ENCODE measurements at places on chromosomes 7 and 10.

DNA sequence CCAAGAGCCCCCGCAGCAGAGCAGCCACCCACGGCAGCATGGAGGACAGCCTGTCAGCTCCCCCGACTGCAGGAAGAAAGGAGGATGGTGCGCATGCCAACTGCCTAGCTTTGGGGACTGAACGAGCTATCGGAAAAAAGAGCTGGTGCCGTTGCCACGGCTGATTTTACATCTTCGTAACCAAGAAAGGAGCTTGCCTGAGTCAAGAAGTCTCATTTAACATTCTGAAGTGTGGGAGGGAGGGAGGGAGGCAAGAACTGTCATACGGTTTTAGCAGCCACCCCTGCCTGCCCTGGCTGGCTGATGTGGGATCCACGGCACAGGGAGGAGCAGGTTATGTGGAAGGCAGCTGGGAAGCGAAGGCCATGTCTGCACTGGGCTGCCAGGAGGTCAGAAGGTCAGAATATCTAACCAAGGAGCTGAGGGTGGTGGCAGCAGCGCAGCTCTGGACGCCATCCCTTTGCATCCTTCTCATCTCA is 74.7 kb upstream of the CAMK2B start:
- no peak for DNase-seq

DNA sequence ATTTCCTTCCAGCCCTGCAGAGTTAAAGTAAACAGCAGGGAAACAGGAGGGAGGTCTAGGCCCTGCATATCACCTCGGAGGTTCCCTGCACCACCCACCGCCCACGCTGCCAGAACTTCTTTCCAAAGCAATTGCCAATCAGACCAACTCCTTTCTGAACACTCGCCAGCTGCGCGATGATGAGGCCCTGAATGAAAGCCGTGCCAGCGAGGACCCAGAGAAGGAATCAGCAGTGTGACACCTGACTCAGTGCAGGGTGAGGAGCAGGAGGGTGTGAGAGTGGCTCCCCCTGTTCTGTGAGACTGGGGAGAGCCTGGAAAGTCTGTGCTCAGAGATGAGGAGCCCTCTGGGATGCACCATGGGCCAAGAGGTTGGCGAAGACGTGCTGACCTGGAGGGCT is 3.3 kb upstream of the TCERG1L start:
- no peak for DNase-seq

- DNase-seq: no peak
Observed at GRCh38 chr7:92611735-92612134, 21.5 kb upstream of the FAM133B start.

DNA sequence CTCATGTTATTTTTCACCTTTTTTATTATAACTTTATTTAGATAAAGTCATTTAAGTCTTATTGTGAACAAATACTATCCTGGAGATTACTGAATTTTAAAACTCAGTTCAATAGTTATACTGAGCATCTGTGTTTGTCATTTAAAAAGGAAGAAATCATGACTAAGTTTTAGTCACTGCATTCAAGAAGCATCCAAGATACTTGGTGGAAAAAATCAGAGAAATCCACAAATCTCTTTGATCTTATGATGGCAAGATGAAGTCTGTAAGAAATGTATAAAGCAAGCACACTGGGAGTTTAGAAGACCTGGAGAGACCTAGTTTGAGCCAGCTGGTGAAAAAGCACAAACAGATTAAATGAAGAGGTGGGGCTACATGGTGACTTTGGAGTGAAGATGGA is 529.8 kb upstream of the IGFBP3 start:
- DNase-seq: no peak

DNA sequence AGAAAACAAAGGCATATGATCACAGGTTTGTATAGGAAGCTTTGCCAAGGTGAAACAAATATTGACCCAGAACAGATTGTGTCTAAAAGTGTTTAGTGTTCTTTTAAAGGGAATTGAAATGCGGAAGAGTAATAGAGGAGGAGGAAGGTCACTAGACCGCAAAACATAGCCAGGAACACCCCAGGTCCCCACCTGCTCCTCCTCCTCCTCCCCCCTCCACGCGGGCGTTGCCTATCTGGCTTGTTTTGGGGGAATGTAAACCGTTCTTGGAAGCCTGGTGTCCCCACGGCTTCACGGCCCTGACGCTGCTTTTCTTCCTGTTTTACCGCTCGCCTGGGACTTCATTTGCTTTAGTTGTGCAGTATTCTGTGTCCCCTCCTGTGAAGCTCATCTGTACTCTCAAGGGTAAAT is 81.0 kb upstream of the PFKP start:
- no peak for DNase-seq

DNA sequence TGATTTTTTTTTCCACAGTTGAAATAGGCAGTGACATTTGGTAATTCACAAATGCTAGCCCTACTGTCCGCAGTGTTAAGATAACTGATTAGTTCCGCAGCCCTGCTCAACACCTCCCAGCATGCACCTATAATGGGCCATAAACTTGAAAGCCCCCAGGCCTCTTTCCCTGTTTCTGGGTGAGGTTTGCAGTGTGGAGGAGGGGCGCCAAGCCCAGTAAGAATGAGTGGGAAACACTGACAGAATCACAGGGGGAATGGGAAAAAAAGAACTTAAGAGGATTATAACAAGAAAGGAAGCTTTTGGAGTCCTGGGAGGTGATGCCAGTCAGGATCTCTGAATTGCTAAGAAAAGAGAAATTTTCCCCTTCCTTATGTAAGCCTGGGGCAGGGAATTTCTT is 39.6 kb upstream of the SP8 start:
- DNase-seq: no peak

GRCh38 chr7:90740386-90740785 is 144.3 kb downstream of the CDK14 start:
- DNase-seq: no peak

GRCh38 chr7:70632400-70632799 is 499.5 kb upstream of the GALNT17 start:
- no peak for DNase-seq

DNA sequence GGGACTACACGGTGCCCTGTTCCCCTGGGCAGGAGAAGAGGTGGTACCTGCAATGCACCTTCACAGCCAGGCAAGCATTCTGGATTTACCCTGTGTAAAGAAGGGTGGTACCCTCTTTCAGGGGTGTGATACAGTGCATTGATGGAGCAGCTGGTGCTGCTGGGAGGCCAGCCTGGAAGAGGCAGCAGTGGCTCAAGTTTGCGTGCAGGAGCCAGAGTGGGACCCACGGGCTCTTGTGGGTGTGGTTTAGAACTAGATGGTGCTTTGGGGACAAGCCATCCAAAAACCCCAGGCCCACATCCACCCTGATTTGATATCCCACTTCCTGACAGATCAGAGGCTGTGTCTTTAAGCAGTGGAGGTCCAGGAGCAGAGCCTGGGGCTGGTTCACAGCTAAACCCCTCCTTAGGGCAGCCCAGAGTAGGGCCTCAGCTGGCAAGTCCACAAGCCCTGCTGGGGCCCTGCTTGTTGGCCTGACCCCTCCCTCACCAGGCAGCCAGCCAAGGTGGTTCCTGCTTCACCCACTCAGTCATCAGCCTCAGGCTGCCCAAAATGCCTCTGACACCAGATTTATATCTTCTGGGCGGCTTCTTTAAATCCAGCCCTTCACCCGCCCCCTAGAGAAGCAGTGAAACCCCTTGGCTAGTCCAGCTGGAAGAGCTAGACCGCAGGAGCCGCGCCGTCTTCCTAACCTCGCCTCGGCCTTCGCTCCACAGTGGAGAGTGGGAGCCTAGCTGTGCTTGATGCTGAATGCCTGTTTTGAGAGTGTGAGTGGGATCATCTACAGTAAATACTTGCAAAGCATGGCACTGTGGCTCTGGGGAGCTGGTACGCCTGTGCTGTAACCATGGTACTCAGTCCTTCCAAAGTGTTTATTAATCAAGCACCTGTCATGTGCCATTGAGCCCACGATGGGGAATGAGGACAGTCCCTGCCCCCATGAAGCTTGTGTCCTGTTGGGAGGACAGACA is 1.4 kb upstream of the ASIC3 start:
- DNase-seq: no peak

GRCh38 chr10:116989439-116989838 is 15.5 kb downstream of the SHTN1 start:
- no peak for DNase-seq

- DNase-seq: no peak
Observed at GRCh38 chr10:29962166-29962850, 97.1 kb downstream of the JCAD start.

DNA sequence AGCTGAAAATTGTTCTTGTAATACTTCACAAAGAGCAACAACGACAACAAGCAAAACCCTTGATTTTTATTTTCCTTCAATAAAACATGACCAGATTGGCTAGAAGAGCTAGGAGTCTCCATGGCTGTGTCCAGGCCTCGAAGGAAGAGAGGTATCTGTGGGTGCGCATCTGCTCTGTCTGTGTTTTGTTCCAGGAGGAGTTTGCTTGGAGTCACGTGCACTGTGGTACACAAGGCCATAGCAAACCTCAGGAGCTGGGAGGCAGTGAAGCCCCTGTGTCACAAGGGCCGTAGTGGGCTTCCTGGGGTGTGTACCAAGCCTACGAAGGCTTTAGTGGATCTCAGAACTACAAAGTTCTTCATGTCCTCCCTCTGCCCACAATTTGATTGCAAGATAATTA is 271.7 kb downstream of the TWIST1 start:
- no peak for DNase-seq

GRCh38 chr7:72754312-72754711 is 73.7 kb downstream of the TYW1B start:
- no peak for DNase-seq

- no peak for DNase-seq
Observed at GRCh38 chr10:75606203-75606779, 174.9 kb downstream of the LRMDA start.

- DNase-seq: no peak
Observed at GRCh38 chr7:1693991-1694524, 24.0 kb downstream of the ELFN1 start.

- DNase-seq: no peak
Observed at GRCh38 chr7:99120501-99120900, 23.4 kb downstream of the SMURF1 start.

DNA sequence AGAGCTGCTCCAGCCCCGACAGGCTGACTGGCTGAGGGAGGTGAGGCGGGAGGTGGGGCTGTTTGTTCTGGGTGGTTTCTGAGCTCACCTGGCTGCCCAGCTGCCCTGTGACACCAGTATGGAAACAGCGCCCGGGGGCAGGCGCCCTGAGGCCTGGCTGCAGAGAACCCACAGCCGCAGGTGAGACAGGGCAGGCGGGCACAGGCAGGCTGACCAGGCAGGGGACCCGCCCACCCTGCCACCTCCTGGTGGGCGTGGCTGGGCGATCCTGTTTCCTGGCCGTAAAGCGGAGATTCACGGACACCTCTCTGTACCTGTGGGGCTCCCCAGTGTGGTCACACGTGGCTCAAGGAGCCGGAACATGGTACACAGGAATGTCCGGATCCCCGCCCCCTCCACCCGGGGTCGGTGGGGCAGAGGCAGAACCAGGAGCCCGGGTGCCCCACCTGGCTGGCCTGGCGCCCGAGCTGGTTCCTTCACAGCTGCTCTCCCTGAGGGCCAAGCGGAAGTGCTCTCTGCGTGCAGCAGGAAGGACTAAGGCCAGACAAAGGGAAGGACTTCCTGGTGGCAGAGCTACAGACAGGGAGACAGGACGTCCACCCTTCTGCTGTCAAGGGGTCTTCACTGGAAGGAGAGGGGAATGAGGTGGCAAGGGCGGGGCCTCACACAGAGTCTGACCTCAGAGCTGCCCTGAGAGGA is 3.9 kb downstream of the MICALL2 start:
- no peak for DNase-seq

DNA sequence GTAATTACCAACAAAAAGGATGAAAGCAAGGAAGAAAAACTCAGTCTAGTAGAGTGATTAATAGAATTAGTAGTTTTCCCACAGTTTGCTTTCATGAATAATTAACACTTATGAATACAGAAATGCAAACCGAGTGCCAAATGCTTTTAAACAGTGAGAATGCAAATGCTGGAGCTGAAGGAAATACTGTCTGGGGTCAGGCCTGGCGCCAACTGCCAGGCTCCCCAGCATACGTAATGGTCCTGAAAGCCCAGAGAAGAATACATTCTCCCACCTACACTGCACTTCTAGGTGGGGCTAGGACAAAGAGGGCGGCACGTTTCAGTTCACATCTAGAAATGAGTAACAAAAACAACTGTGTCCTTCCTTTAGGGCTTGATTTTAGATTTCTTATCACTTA is 30.0 kb downstream of the GLUD1 start:
- no peak for DNase-seq

GRCh38 chr10:128539510-128540127 is 413.4 kb upstream of the MKI67 start:
- no peak for DNase-seq

- no peak for DNase-seq
Observed at GRCh38 chr10:29545122-29545521, 89.6 kb downstream of the SVIL start.

DNA sequence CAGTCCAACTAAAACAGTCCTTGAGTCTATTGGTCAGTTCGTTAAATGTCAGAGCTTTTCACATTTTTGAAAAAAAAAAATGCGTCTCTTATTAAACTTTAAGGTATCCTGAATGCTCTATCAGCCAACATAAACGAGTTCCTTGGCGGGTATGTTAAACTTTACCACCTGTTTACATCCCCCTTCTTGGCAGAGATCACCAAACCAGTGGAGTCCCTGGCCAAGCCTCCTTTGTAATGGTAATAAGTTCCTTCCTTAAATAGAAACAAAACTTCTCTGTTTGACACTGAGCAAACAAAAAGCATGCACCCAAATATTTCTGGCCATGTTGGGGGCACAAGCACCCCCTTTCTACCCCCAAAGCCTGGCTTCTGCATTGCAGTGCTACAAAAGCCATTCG is 3.2 kb downstream of the TRIL start:
- DNase-seq: no peak

DNA sequence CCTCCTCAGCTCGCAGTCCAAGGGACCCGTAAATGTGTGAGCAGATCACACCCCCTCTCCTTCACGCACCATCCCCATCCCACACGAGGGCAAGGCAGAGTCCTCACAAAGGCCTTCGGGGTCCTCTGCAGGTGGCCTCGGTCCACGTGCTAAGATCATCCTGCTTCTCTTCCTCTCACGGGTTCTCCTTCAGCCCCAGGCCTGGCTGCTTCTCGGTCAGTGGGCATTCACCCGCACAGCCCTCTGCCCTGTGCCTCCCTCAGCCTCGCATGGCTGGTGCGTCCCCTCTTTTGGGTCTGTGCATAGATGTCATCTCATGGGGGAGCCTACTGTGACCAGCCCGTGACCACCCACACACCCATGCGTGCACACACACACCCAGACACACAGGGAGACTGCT is 17.3 kb upstream of the FOXL3 start:
- no peak for DNase-seq

DNA sequence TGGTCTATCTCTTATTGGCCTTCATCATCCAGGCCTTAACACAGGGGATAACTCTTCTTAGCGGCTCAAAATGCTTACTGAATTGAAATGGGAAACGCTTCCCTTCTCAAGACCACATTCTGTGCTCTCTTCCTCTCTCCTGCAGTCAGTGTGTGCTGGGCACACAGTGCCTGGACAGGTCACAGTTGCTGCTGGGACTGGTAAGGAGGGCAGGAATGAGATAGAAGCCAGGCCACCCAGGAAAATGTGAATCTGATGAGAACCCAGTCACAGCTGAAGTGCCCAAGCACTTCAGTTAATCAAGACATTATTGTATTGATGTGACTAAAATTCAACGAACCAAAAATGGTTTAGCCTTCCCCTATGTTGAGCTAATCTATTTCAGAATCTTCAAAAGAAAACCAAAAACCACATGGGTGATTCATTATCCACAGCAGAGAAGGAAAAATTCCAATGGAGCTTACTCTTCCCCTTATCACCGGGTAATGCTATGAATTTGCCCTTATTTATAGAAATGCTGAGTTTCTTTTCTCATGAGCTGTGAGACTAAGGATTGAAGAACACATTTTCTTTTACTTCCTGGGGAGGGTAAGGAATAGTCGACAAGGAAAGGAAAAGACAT is 41.2 kb upstream of the PLPP4 start:
- DNase-seq: no peak

- no peak for DNase-seq
Observed at GRCh38 chr7:27600247-27600646, 62.4 kb downstream of the HIBADH start.
